Dermis blood vessel endothelial cell (primary cell): ENCODE measurements at places on chromosomes 5 and 9. TPM values are rescaled to one million over a fixed set of nuclear protein-coding genes. Genes with fewer than 3 reads are reported as not detected.

The GRM6 gene
- not detected in 2 replicates for total RNA-seq

The UBTD2 gene
- total RNA-seq, result 25.7 and 29.4 TPM in 2 replicates

The ABCA1 gene
- total RNA-seq, result 19.1 and 35.7 TPM in 2 replicates

The SPATA31C1 gene
- total RNA-seq, result not detected in 2 replicates

The CCNO gene
- total RNA-seq, result not detected in 2 replicates

The PPP3R2 gene
- total RNA-seq, result not detected in 2 replicates

The TMC1 gene
- 0.74 and 3.4 TPM in 2 replicates for total RNA-seq

The TMEM215 gene
- total RNA-seq, result not detected in 2 replicates

The PDE6A gene
- total RNA-seq, result 0.05 TPM in 1 of 2 replicates, not detected in the other
